ENCODE measurements at places on chromosomes 3 and 15.

DNA sequence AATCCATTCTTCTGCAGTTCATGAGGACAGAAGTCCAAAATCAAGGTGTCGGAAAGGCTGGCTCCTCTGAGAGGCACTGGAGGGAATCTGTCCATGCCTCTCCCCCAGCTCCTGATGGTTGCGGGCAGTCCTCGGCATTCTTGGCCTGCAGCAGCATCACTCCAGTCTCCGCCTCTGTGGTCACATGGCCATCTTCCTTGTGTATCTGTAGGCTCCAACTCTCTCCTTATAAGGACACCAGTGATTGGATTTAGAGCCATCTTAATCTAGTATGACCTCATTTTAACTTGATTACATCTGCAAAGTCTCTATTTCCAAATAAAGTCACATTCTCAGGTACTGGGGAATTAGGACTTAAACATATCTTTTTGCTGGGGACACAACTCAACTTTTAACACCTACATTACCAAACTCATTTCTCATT, 56.0 kb upstream of the FLNB start:
- peak; percentile 70 for DNase-seq

GRCh38 chr15:67013696-67014095, 51.7 kb upstream of the SMAD3 start:
- no peak for DNase-seq

GRCh38 chr15:77081971-77082370, 11.1 kb upstream of the TSPAN3 start:
- DNase-seq: no peak

- DNase-seq: no peak
Observed at GRCh38 chr15:72770673-72771328, 12.8 kb downstream of the ADPGK start.

DNA sequence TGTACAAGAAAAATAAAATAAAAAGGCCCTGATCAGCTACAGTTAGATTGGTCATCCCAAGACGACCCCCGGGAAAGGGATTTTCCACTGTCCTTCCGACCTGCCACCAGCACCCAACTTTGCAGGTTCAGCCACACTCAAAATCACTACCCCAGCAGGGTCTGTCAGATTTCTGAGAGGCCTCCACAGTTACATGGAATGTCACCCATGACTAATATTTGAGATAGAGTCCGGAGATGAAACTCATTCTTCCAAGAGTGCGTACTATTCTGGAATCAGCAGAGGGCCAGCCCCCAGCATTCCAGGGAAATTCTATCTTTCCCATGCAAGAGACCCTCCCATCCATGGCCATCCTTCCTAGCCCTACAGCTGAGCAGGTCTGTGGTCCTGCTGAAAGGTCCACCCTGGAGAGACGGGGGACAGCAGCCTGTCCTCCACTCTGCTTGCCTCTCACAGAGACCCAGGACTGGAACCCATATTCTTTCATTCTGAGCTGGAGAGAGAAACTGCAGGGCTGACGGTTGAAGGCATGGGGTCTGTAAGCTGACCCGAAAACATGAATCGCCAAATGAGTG, 5.8 kb downstream of the LIPC start:
- no peak for DNase-seq

- no peak for DNase-seq
Observed at GRCh38 chr3:129555153-129555550, 12.2 kb downstream of the H1-8 start.

- no peak for DNase-seq
Observed at GRCh38 chr15:56295433-56295832, 51.8 kb upstream of the RFX7 start.

- DNase-seq: peak; percentile 29
Observed at GRCh38 chr3:151281671-151282324, 3.5 kb upstream of the P2RY14 start.

GRCh38 chr3:176274161-176274560, 923.1 kb downstream of the TBL1XR1 start:
- no peak for DNase-seq

DNA sequence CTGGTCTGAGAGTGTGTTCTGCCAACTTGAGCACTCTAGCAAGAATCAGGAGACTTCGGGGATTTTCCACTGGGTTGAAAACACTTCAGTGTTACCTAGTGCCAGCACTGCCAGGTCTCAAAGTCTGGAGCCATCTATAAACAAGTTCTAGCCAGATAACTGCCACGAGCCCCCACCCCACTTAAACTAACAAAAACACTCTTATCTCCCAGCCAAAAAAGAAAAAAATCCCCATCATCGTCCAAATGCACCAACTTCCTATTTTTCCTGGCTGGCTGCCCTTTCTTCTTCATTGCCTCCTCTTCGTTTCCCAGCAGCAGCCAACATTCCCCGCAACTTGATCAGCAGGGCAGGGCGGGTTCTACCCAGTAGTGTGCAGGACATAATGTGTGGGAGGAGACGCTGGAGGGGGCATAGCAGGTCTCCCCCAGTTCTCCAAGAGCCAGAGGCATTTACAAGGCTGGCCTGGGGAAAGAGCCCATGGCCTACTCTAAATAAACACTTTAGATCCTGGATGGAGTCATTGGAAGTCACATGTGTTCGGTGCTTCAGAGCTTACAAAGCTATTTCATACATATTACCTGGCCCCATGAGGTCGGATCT, 29.5 kb downstream of the C2CD4B start:
- DNase-seq: peak; percentile 23

- DNase-seq: no peak
Observed at GRCh38 chr3:65516998-65517397, 521.7 kb downstream of the MAGI1 start.

- DNase-seq: no peak
Observed at GRCh38 chr15:25733036-25733855, 129.9 kb downstream of the ATP10A start.

GRCh38 chr15:55694652-55695150, 48.3 kb downstream of the PRTG start:
- no peak for DNase-seq

DNA sequence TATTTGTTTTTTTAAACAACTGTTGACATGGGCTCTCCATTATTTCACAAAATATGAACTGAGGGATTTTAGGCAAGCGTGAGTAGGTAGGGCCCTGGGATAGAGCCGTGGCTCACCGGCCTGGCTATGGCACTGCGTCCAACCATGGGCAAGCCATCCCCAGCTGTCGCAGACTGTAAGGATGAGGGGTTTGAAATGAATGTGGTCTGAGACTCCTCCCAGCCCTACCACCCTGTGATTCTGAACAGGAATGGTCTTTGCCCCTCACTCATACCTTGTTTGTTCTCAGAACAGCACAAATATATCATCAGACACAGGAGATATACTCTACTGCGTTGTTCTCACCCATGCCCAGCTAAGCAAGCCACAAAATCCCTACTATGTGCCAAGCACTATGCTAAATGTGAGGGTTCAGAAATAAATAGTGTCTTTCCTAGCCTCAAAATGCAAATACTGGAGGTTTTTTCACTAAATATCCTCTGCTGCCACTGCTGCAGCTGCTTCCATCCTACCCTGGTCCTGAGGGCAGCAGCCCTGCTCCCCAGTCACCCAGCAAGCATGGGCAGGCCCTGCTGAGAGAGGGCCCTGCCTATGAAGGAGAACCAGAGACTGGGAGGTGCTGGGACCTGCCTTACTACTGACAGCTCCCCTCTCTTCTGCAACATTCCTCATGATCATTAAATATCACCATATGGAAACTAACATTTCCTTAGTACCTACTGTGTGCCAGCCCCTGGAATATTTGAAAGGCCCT, 102.8 kb downstream of the XXYLT1 start:
- no peak for DNase-seq

DNA sequence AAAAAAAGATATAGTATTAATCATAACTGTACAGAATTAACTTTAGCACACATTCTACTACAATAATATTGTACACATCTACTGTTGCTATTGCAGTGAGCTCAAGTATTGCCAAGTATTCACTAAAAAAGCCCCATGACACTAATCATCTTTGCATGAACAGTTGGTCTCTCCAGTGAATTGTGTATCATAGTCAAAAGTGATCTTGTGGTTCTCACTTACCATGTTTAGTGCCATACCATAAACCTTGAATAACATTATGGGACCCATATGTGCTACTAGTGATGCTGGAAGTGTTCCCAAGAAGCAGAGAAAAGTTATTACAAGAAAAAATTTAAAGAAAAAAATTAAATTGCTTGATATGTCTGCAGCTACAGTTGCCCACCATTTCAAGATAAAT, 177.1 kb downstream of the PCCB start:
- no peak for DNase-seq
